Neuronal stem cell (in vitro differentiated cells): ENCODE measurements at places on chromosomes 12 and 14.
A peak's percentile ranks its signal among the peaks of the same experiment; 100 is the strongest.

DNA sequence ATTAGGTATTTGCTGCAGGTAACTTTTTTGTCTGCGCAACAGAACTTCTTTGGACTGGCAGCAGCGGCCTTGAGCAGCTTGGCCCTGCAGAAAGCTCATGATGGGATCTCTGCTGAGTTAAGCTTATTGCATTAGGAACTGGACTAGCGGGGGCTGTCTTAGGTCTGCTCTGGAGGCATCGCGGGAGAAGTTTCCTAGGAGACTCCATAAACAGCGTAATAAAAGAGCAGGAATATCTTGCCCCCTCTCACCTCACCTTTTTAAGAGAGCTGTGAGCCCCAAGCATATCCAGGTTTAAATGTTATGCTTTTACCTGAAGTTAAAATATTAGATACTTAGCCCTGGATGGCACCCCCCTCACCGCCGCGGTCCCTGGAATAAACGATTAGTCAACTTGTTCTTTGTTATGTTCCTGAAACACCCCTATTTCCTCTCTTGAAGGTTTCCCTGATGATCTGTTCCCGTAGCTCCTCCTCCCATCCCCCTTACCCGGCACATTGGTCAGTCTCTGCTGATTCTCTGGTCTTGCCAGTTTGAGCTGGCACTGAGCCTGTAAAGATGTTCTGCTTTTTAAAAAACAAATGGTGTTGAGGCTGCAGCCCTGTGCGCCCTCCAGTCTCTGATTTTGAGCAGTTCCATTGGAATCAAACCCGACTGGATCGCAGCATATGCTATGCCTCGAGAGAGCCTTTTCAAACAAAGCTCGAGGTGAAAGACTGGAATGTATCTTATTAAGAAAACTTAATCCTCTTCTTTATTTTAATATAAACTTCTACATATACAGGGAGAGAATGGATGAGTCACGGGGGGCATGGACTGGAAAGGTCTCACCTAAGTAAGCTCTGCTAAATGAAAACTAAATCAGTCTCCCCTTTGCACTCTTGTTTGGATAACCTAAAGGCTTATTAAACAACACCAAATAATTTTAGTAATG, 1.9 kb downstream of the MLXIP start:
- DNase-seq, result no peak

GRCh38 chr14:90900476-90901083, 84.3 kb upstream of the TTC7B start:
- DNase-seq, result no peak

- no peak for DNase-seq
These were observed 28.0 kb downstream of the ITGA7 start for GRCh38 chr12:55679691-55680090.

GRCh38 chr12:11795913-11796459, 146.5 kb downstream of the ETV6 start:
- DNase-seq, result peak; percentile 27

DNA sequence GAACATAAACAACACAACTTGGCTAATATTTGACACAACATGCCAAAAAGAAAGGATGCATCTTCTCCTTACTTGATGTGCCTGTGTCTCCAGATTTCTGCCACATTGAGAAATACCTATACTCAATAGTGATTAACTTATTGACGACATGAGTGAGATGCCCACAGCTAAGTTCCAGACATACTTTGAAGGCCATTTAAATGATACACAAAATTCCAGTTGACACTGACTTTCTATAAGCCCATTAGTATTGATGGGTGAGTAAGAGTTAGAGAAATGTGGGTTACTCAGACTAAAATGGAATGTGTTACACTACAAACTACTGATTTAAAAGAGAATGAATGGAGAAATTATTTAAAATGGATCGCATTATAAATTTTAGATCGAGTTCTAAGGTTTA, 838.2 kb upstream of the MGAT4C start:
- DNase-seq, result no peak

DNA sequence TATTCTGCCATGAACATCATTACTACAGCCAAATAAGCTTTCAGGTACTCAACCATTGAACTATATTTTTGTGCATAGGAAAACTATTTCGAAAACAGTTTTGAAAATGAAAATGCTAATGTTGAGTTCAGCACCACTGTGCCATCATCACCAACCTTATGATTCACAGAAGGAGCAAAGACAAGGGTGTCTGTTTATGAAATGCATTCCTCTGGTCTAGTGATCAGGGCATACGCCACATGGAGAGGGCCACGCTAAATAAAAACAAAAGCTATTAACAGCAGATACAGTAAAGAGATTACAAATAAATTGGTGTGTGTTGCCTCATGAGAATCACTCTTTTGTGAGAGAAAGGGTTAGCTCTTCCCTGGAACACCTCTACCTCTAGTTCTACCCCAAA, 43.2 kb upstream of the BMAL2 start:
- no peak for DNase-seq

- DNase-seq, result no peak
These were observed 70.8 kb downstream of the HSPB8 start for GRCh38 chr12:119249383-119250155.

- no peak for DNase-seq
These were observed 70.4 kb upstream of the RIC8B start for GRCh38 chr12:106704081-106704480.
